Activated CD4-positive, alpha-beta T cell treated with anti-CD3 and anti-CD28 coated beads for 36 hours (primary cell): ENCODE measurements at places on chromosomes 3 and 15. TPM values are rescaled to one million over a fixed set of nuclear protein-coding genes. Genes with fewer than 3 reads are reported as not detected.

Gene DCP1A
- 33.4 TPM for total RNA-seq

Gene INKA1
- 0.50 TPM for total RNA-seq

DNA sequence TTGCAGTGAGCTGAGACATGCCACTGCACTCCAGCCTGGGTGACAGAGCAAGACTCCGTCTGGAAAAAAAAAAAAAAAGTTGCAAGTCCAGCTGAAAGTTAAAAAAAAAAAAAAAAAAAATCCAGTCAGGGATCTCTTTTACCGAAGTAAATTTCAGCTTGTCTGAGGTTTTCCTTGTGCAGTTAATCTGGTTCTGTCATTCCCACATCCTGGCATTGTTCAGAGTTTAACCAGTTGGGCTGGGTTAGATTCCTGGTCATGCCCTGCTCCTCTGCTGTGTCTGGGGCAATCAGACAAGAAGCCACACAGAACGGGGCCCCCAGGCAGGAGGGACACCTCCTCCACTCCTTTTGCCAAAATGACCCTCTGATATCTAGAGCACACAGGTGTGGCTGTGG, 84.1 kb upstream of the KLHL25 start:
- DNase-seq = no peak

GRCh38 chr3:33490641-33491241, 50.5 kb upstream of the UBP1 start:
- DNase-seq = no peak

DNA sequence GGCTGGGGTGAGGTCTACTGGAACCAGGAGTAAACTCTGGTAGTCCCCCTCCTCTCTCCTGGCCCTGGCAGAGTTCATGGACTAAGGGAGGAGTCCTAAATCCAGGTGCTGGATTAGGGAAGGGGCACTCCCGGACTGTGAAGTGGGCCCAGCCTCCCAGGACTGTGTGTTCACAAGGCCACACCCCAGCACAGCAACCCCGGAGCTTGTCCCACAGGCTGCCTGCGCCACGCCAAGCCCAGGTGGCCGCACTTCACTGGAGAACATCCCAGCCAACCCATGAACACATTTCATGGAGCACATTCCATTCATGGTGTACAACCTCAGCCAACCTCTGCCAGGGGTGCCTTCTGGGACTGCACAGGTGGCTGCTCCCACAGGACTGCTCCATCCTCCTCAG, 8.2 kb downstream of the ARPIN start:
- no peak for DNase-seq

GRCh38 chr3:186669378-186670084, 3.7 kb downstream of the HRG start:
- peak; percentile 7 for DNase-seq

DNA sequence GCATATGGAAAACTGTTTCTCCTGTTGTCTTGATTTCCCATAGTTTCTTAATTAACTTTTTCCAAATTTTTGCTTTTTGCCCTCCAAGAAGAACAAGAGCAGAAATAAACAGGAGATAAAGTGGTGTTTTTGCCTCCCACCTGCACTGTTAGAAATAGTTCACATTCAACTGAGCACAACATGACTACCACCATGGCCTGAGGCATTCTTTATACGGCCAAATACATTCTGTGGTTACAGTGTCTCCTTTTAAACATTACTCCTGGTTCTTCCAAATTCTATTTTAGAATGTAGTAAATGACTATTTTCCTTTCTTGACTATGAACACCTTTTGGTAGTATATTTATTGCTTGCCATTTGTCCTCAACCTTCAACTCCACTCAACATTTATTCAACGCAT, 98.5 kb downstream of the LARS2 start:
- DNase-seq = no peak

- DNase-seq = peak; percentile 16
Observed at GRCh38 chr3:134312072-134312872, 61.6 kb upstream of the RYK start.

DNA sequence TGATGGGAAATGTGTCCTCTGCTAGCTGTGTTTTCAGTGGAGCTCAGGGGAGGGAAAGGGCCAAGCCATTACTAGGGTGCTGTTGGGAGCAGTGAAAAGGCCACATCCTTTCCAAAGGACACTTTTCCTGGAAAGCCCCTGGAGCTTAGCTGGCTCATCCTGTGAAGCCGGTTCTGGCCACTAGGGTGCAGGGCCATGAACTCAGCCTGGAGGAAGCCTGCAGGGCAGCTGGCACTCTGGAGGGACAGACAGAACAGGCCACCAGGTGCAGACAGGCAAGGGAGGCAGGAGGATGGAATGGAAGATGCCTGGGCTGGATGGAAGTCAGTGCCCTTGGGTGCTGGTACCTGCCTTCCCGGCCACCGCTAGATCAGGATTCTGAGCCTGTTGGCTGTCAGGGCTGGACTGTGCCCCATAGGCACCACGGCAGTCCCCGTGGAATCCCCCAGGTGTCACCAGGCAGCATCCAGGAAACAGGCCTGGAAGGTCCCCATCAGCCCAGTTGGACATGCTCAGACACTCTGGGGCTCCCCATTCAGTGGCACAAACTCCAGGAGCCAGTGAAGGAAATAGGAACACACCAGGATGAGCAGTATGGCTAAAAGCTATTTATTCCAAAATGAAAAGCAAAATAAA, 76.2 kb upstream of the C2CD4B start:
- DNase-seq = peak; percentile 30

- DNase-seq = peak; percentile 4
Observed at GRCh38 chr15:38217191-38217595, 35.4 kb upstream of the SPRED1 start.

DNA sequence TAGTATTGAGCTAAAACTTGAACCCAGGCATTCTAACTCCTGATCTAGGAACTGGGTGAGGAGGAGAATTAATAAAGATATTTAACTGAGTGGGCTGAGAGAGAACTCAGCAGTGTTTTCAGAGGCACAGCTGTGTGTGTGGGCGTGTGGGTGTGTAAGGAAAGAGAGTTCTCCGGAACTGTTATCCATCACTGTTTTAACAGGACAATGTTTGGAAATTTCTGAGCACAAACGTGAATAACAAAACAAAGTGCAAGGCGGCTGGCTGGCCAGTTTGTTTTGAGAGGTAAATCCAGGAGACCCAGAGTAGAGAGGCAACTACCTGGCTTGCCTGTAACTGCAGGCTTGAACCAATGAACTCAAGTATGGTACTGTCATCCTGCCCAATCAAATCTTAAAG, 5.0 kb upstream of the PTPN9 start:
- DNase-seq = no peak
